ENCODE measurements at places on chromosomes 5 and 9.

DNA sequence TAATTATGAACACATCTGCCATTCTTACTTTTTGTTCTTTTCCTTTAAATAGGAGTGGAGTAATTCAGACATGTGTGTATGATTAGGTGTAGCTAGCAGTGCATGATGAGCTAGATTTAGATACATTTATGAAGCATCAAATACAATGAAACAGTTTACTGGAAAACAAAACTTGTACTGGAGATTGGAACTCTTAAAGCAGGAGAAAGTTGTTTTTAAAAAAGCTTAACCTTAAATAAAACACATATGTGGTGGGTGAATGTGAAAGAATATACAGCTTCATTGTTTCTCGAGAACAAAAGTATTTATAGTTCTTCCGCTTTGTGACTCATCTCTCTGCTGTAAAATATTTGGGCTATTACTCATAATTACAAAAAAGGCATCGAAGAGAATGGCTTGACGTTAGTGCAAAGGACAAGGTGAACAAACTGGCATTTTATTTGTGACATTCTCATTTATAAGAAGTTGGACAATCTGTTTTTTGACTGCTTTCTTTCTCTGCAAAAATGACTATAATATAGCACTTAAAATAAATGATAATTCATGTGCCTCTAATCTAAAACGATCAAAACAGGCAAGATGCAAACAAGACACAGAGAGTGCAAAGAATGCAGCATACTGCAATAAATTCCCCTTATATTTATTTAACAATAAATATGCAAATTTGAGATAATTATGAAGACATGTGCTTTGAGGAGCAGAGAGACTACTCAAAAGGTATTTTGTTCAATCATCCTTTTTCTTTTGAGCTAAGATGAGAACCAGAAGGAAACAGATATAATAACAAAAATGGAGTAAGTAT is 478.8 kb downstream of the CETN3 start:
- DNase-seq = no peak

DNA sequence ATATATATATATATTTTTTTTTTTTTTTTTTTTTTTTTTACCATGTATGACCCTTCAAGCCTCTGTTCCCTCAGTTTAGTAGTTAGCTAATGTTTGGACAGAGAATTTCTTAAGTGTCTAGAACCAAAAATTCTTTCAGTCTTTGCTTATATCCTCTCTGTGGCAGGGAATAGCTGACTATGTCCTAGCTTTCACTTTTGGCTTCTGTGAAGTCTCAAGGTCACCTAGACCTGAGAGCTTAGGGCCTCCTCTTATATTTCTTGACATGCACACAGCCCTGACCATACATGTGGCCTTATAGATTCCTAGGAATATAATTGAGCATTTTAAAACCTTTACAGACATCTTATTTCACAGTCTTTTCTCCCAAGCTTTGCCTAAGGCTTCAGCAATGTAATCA is 930.8 kb upstream of the CDH9 start:
- DNase-seq = no peak

GRCh38 chr5:88689668-88690408 is 193.1 kb downstream of the MEF2C start:
- DNase-seq = no peak

- DNase-seq = no peak
Observed at GRCh38 chr5:76556511-76557221, 66.5 kb downstream of the F2RL2 start.

DNA sequence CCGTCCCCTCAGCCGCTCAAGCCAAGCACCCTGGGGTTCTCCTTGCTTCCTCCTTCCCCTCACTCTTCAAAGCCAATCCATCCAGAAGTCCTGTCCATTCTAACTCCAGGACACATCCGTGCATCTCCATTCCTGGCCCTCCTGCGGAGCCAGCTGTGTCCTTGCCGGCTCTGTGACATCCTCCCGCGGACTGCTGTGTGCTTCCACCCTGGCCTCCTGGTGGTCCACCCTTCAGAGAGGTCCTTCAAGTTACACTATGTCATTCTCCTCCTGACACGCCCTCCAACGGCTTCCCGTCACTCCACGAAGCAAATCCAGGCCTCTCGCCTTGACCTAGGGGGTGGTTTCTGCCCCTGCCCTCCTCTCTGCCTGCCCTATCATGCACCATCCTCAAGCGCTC is 13.0 kb upstream of the SCGB3A1 start:
- DNase-seq = no peak

DNA sequence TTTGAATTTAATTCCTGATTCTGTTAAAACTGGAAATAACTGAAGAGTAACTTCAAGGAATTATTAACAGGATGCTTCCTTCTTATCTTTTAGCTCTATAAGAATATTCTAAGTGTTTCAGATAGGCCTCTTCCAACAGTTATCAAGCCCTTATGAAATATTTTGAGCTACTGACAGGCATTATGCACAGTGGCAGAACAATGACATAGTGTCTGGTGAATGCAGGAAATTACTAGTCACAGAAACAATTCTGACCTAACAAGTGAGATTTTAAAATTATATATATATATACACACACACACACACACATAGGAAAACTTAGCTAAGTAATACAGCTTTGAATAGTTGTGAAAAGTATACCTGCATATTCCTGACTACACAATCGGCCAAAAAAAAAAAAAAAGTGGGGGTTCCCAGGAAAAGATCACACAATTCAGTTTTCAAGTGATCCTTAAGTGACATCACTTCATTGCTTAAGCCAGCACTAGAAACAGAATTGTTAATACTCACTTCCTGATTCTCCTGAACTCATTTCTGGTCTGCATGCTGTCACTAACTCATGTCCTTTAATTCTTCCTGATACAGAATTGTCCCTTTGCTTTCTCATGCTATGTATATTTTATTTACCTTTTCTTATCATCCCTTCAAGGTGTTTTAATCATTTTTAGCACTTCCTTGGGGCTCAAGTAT is 77.3 kb downstream of the SLC25A46 start:
- DNase-seq = no peak

- DNase-seq = no peak
Observed at GRCh38 chr9:118330191-118330986, 626.2 kb downstream of the TLR4 start.

GRCh38 chr5:79001471-79001870 is 16.4 kb upstream of the ARSB start:
- DNase-seq = no peak

GRCh38 chr9:14198841-14199455 is 115.0 kb downstream of the NFIB start:
- DNase-seq = no peak

GRCh38 chr5:126633552-126633951 is 32.8 kb downstream of the PHAX start:
- no peak for DNase-seq

DNA sequence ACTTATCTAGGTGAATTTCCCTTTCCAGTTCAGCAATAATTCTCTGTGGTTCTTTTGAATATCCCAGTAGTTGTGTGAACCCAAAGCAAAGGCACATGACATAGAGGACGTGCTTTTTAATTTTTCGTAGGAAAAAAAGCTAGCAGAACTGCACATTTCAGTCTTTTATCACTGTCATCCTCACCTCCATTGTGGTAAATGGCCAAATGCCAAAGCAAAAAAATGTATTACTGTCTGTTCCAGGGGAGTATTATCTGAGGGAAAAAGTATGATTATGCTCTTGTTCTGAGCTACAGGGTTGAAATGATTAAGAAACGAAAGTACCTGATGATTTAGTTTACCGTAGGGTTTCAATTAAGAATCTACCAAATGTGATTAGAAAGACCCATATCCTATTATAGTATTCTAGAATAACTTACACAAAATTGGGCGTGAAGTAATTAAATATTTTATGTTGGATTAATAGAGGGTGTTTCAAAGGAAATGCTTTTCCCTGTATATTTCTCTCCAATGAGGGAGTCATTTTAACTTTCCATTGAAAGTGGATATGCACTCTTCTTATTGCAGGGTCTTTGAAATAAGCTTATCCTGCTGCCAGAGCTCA is 62.7 kb downstream of the CAVIN4 start:
- DNase-seq = peak; percentile 88

- no peak for DNase-seq
Observed at GRCh38 chr9:136412962-136413361, 2.5 kb downstream of the PMPCA start.

DNA sequence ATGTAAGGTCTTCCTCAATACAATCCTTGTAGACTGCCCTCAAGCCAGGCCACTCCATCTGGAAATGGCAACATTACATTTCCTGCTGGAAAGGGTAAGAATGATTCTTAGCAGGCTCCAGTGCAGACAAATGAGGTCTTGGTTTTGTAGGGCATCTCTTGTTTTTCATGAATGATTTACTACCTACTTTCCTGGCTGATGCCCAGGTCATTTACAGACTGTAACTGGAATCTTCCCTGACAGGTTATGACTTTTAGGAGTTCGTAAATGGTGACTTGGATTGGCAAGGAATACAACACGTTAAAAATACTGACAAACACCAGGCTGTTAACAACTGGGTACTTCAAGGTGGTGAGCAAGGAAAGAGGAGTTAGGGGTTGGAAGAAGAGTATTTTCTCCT is 510.5 kb upstream of the TNC start:
- DNase-seq = no peak

DNA sequence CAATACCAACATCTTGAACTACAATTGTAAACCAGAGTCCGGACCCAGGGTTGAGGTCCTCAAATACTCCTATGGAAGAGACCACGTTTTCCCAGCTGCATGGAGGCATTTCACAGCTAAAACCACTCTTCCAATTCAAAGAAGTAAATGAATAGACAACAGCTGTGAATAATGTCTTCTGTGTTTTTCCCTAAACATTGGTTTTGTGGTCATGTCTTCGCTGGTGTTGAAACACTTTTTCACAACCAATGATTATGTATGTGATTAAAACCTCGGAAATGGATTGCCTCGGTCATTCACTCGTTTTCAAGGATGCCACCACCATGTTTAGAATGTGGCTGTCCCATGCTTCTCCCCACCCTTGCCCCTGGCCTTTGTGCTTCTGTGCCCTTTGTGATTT is 9.4 kb upstream of the TENT4A start:
- peak; percentile 24 for DNase-seq

DNA sequence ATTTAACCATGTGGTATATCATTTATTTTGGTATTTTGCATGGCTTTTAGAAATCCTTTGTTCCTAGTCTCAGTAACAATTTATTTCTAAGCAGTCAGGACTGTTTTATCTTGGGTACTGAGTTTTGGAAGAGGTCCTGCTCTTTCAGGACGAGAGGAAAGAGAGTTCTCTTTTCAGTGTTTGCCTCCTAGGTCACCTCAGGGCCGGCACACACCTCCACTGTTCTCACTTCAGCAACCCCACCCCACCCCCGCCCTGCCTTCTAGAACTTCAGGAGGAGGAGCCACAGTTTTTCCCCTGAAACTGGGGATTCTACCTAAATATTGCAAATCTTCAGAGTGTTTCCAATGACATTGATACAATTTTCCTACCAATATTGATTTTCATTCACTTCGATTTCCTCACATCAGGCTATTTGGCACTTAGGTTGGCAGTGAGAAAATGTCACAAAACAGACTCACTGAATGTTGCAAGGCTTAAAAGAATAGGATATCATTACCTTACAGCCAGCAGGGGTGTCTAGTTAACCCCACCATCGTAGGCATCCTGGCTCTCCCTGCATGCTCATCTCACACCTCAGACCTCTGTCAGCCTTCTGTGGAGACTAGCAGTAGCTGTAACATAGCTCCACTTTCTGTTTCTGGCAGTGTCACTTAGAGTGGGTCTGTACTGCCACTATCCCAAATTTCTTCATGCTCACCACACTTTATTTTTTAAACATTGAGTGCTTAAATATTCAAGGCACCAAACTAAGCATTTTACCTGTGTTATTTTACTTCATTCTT is 5.4 kb downstream of the IGIP start:
- DNase-seq = no peak

GRCh38 chr5:135697251-135697958 is 118.6 kb upstream of the CXCL14 start:
- DNase-seq = no peak

GRCh38 chr5:96293966-96294883 is 138.8 kb downstream of the PCSK1 start:
- DNase-seq = no peak

GRCh38 chr9:113601656-113602055 is 138.1 kb downstream of the RGS3 start:
- DNase-seq = no peak

- DNase-seq = no peak
Observed at GRCh38 chr9:136526625-136527066, 19.2 kb downstream of the NOTCH1 start.
